ENCODE measurements at places on chromosomes 12 and 14.

- no peak for DNase-seq
Observed at GRCh38 chr14:69605738-69606137, 5.7 kb upstream of the SUSD6 start.

DNA sequence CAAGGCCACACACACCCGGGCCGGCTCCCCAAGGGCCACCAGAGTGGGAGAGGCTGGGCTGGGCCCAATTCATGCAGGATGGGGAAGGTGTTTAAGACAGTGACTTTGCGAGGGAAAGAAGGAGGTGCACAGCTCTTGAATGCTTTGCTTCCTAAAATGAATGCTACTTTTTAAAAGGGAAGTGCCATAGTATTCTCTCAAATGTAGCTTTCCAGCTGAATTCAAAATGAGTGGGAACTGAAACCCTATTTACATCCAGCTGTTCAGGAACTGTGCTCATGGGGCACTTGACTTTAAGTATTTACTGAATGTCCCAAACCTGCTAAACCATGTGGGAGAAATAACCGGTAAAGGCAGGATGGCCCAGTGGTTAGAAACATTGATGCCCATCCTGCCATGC lies 7.6 kb downstream of the ITPK1 start:
- DNase-seq, result no peak

GRCh38 chr14:85444635-85445034 lies 85.3 kb upstream of the FLRT2 start:
- peak; percentile 9 for DNase-seq

DNA sequence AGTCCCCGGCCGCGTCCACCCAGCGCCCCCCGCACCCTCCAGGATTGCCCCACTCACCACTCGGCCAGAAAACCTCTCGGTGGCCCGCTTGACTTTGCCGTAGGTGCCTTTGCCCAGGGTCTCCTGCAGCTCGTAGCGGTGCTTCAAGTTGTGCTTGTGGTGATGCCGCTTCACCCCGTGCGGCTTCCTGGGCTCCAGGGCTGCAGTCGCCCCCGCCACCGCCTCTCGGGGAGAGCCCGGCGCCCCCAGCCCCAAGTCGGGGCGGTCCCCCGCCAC lies 459 bp downstream of the NUAK1 start:
- DNase-seq, result peak; percentile 45

DNA sequence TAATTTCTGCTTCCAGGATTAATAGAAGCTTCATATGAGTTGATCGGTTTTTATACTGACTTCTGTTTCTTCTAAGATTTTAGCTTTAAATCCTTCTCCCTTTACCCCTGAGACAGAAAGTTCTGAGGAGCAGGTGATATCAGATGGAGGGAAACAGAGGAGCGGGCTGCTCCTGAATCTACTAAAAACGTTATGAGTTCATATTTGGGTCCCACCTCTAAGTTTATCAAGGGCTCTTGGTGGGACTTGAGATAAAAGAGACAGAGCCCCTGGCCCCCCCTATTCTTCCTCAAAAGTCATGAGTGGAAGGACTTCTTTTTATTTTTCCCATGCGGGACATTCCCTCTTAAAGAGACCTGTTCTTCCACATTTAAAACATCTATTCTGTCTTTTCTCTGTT lies 23.8 kb downstream of the CLEC2A start:
- no peak for DNase-seq

DNA sequence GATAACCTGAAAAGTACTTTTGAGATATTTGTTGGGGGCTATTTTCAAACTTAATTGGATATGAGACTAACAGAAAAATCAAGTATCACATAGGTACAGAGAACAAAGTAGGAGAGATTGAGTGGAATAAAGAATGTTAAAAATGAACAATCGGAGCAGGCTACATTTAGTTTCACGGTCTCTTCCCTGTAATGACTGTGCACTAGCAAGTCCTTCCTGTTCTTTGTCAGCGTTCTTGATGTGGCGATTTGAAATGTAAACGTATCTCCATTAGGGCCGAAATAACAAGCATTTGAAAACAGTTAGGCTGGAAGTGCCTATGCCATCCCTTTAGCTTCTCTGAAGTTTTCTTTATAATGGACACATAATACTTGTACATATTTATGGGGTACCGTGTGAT lies 31.0 kb downstream of the SLC25A29 start:
- no peak for DNase-seq

DNA sequence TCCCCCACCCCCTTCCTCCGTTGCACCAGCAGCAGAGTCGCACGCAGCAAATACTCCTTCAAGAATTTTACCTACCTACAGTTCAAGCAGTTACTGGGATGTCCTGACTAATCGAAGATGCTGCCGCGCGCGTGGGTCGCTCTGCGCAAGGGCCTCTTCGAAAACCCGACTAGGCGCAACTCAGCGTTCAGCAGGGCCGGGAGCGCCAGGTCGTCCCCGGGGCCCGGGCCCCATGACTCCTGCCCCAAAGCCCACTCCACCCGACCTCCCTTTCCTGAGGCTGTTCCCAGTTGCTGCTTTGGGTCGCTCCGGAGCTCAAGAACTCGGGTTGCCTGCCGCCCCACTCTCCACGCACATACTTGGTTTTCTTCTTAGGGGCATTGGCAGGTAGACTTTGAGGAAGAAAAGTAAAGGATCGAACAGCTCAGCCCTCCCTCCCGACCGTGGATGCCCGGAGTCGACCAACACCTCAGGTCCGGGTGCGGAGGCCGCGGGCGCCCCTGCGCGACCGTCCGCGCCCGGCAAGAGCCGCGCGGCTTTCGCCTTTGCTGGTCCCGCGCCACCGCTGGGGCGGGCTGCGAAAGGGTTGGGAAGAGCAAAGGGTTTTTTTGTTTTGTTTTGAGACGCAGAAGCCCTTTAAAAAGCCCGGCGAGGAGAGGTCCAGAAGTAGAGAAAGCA lies 1.9 kb downstream of the BMP4 start:
- peak; percentile 54 for DNase-seq

DNA sequence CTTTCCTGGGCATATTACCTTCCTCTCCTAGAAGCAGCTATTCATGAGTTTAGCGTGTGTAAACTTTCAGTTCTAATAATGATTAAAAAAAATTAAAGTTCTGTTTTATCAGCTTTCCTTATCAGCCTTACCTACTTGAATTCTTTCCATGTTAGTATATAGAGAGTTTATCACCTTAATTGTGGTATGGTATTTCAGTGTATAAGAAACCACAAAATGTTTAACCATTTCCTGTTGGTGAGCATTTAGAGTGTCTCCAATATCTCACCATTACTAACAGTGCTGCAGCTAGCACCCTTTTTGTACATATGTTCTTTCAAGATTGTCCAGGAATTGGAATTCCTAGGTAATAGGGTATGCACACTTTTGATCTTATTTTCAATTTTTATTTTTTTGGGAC lies 89.5 kb downstream of the FBXO33 start:
- DNase-seq, result no peak

- DNase-seq, result peak; percentile 54
Observed at GRCh38 chr12:38898001-38898684, 7.2 kb downstream of the CPNE8 start.

DNA sequence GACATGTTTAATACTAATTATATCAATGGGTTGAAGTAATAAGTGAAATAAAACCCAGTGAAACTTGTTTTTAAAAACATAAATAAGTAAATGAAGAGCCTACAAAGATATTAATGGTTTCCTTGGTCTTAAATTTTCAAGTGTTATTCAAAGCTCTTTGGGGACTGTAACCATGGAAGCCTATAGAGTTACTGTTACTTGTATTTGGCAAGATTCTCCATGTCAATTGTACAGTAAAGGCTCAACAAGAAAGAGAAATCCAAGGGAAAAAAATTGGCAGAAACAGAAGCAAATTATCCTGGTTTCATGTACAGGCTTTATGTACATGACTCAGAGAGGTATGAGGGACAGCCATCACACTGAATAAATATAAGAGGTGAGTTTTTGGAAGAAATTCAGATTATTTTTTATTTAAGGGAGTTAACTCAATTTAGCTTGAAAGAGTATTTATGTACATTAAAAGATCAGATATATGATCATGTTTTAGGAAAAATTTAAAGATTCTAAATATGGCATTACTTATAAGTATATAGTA lies 151.1 kb upstream of the HMGA2 start:
- DNase-seq, result no peak

DNA sequence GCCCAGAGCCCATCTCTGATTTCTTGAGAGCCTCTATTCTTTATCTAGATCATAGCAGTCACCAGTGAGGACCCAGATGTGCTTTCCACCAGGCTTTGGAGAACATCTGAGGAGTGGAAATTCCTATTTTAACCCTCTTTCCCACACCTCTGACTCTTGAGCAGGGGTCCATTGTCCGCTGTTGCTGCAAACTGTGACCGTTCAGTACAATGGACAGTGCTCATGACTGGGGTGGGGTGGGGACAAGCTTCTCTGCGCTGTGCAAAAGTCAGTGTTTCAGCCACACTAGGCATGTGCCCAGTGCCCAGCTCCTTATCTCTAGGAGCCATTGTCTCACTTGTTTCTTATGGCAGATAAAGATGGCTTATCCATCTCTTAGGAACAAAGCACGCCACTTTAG lies 16.9 kb upstream of the KRT7 start:
- DNase-seq, result no peak

- DNase-seq, result no peak
Observed at GRCh38 chr12:135138-135537, 68.6 kb downstream of the IQSEC3 start.

- no peak for DNase-seq
Observed at GRCh38 chr12:132620899-132621656, 2.5 kb downstream of the P2RX2 start.

GRCh38 chr12:27463511-27464219 lies 17.1 kb downstream of the SMCO2 start:
- no peak for DNase-seq

- no peak for DNase-seq
Observed at GRCh38 chr12:123580772-123581171, 3.6 kb upstream of the TMED2 start.

DNA sequence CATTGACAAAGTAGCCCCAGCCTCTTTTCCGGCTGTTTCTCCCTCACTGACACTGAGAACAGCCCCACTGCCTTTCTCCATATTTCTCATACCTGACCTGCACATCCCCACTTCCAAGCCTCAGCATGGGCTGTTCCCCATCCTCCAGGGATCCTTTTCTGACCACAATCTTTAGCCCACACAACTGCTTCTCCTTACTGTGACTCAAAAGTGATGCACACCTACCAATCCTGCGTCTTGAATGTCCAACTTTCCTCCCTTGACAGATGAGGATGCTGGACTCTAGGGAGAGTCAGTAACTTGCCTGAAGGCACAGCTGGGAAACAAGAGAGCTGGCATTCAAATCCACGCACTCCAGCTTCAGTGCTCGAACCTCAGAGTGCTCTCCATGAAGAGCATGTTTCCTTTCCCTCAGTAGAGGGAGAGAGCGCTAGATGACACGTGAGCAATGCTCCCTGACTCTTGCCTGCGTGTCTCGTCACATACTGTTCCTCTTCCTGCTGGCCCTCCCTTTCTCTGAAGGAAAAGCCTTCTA lies 75.6 kb downstream of the NTF3 start:
- no peak for DNase-seq

DNA sequence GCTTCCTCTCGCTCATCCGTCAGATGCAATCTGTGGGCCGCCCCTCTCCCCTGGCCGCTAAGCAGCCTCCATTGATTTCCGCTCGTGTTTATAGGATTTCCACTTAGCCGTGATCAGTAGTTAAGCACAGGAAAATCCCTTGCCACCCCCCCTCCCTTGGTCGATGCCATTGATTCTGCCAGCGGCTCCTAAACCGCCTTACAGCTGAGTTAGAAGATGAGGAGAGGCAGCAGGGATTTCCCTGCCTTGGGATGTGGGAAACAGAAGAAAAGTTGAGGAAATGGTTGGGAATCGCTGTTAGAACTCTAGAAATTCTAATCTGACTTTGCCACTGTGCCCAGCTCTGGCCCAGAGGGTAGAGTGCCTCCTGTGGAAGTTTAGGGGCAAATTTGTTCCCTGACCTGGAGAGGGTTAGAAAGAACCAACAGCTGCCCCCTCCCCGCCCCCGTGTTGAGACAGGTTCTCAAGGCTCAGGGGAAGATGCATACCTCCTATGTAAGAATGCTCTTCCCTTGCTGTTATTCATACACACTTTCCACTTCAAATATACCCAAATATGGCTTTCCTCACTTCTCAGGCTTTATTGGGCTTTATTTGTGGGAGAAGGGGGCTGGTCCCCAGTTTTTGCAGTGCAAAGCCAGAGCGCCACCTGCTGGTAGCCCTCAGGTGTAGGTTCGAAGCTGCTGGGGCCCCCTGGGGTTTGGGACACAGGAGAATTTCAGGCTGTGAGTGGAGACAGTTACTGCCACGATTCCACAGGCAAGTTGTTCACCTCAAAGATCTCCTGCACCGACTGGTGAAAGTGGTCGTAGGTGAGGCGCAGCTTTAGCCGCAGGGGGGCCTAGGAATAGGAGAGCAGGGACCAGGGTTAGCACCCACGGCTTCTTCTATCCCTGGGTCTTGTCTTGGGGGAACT lies 3.2 kb downstream of the THTPA start:
- peak; percentile 83 for DNase-seq

- DNase-seq, result no peak
Observed at GRCh38 chr12:32536000-32536345, 136.6 kb downstream of the FGD4 start.

DNA sequence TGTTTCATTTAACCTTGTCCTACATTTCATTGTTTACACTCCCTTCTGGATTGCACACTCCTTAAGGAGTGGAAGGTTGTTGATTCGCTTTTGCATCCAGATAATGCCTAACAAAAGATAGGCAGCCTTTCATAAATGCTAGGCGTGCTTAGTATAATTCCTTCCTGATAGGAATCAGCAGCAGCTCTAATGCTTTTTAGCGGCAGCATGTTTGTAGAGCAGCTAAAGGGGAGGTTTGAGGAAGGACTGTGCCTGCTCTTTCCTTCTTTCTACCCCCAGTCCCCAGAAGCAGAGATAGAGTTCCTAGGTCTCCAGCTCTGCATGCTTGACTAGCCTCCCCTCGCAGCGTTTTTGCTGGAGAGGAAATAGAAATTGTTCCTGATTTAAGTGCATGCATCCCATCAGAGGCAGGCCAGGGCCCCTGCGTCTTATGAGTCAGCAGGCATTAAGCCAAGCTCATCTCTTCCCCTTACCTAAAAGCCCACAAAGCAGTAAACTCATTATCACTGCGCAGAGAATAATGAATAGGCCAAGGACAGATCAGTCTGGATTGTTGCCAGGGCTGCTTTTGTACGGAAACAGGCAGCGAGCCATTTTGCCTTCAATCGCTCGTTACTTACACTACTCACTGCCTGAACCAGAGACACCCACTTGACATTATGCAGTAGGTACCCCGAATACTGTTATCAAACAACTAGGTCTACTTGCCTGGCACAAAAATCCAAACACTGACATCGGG lies 14.0 kb upstream of the TBPL2 start:
- DNase-seq, result peak; percentile 89

GRCh38 chr12:22051114-22051698 lies 5.2 kb downstream of the CMAS start:
- DNase-seq, result no peak

- DNase-seq, result no peak
Observed at GRCh38 chr12:65765436-65765813, 58.9 kb upstream of the HMGA2 start.

GRCh38 chr14:50943943-50944646 lies at the start of gene PYGL:
Gene PYGL (minus strand): TSS chr14:50944483. CDS start chr14:50944403, 80 bp downstream.
- DNase-seq, result peak; percentile 66

GRCh38 chr12:51001799-51002198 lies 24.4 kb downstream of the SLC11A2 start:
- DNase-seq, result no peak

- no peak for DNase-seq
Observed at GRCh38 chr14:35332517-35333263, 40.5 kb downstream of the PSMA6 start.

All from HAP-1 (cell line).